Activated CD8-positive, alpha-beta memory T cell treated with anti-CD3 and anti-CD28 coated beads for 1 hour (primary cell): ENCODE measurements at places on chromosomes 13 and 19.

DNA sequence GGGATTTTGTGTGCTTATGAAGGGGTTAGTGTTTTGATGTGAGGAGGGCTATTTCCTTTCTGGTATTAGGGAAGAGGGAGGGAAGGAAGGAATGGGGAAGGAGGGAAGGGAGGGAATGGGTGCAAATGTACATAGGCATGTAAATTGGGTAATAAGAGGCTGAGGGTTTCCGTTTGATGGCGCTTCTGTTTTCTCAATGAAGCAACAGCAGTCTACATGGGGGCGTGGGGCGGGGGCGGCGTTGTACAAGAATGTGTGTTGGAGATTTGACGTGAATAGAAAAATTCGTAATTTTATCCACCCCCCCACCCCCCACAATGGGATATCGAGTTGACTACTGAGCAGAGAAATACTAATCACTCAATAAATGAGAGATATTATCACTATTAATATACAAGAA is 52.5 kb downstream of the PDS5B start:
- no peak for DNase-seq

DNA sequence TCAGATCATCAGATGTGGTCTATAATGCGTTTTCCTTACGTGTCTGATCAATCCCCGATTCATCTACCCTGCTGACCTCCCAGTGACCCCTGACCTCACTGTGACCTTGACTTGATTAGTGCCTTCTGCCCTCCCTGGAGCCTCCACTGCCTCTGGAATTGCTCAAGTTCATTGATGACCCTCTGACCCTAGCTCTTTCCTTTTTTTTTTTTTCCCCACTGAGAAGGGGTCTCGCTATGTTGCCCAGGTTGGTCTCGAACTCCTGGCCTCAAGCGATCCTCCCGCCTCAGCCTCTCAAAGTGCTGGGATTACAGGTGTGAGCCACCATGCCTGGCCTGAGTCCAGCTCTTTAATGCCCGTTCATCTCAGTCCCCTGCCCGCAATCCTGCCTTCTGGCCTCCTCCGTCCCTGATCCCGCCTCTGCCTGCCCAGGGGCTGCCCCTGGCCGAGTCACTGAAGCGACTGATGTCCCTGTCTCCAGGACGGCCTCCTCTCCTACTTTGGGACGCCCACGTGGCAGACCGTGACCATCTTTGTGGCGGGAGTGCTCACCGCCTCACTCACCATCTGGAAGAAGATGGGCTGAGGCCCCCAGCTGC is 4.0 kb upstream of the FTL start:
- no peak for DNase-seq

- DNase-seq, result no peak
Observed at GRCh38 chr13:81409284-81409683, 1068.4 kb upstream of the SPRY2 start.

DNA sequence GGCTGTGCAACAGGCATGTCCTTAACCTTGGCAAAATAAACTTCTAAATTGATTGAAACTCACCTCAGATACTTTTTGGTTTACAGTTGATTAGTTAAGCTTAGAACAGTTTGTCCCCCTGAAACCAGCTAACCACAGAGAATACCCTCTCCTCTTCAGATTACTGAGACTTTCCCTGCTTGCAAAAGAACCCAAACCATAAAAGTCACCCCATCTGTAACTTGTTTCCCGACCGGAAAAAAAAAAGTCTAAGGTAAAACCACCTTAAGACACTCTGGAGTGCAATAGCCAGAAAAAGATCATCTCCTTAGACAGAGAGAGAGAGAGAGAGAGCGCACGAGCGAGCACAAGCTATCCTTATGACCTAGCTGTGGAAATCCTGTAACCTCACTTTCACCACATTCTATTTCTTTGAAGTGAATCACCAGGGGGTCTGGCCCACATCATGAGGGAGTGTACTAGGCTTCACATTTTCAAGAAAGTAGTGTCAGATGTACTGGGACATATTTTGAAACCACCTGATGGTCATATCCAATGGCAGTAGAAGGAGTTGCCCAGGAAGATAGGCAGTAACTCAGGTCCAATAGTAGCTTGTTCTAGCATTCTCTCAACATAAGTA is 11.1 kb upstream of the GTF2F2 start:
- DNase-seq, result no peak

DNA sequence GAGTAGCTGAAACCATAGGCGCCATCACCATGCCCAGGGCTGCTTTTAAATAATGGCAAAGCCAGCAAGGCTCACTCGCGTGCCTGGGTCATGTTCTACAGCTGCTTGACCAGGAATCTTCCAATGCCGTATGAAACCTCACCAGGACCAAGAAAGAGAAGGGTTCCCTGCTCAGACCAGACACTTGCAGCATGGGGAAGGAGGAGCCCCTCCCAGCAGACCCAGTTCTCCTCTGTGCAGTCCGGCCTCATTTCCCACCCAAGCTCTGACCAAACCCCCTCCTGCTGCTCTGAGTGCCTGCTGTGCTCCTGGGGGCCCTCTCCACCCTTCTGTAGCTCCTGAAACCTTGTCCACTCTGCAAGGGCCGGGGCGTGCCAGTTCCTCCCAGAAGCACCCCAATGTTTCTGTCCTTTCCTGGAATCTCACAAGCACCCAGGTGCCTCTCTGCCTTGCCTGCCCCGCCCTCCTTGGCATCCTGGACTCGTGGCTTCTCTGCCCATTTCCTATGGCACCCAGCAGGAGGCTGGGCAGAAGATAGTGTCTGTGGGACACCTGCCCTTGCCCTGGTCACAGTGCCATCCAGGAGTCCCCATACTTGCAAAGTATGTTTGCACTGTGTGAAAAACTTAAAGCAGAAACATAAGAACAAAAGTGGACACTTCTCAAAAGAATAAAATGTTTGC is 6.8 kb upstream of the SLC7A9 start:
- no peak for DNase-seq

DNA sequence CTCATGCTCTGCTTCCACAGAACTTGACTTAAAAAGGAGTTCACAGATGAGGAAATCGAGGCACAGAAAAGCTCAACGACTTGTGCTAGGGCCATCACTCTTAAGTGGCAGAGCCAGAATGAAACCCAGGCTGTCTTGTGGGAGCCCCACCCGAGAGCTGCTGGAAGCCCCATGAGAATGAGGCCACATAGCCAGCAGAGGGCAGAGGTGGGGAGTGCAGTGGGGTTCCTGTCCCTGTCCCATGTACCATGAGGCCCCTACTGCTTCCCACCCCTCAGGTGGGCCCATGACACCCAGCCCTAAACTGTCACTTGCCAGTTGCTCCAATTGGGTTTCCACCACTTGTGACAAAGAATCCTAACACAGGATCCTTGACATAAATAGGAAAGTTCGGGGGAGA is 175.9 kb downstream of the IRS2 start:
- DNase-seq, result peak; percentile 1

GRCh38 chr19:13929956-13930355 is 8.3 kb downstream of the PODNL1 start:
- no peak for DNase-seq

- DNase-seq, result no peak
Observed at GRCh38 chr13:64849196-64849595, 2380.9 kb downstream of the PCDH9 start.

GRCh38 chr13:33205804-33206221 is 79.7 kb downstream of the STARD13 start:
- no peak for DNase-seq
